ENCODE measurements at places on chromosomes 12 and 14.

DNA sequence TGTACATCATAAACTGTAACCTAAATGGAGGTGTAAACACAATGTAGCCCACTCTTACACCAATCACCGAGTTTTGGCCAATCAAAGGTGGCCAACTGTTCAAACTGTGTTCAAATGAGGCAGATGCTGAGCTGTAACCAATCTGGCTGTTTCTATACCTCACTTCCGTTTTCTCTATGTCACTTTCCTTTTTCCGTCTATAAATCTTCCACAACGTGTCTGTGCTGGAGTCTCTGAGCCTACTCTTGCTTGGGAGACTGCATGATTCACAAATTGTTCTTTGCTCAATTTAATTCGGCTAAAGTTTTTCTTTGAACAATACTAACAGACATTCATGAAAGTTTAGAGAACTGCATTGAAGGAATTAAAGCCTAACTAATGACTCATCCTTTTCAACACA is 547.1 kb upstream of the USP15 start:
- no peak for DNase-seq

- DNase-seq = no peak
These were observed 193.4 kb downstream of the ERC1 start for GRCh38 chr12:1184402-1184801.

GRCh38 chr14:104434214-104435076 is 145.1 kb upstream of the C14orf180 start:
- no peak for DNase-seq

- no peak for DNase-seq
These were observed 11.6 kb downstream of the VRK1 start for GRCh38 chr14:96808619-96809406.

DNA sequence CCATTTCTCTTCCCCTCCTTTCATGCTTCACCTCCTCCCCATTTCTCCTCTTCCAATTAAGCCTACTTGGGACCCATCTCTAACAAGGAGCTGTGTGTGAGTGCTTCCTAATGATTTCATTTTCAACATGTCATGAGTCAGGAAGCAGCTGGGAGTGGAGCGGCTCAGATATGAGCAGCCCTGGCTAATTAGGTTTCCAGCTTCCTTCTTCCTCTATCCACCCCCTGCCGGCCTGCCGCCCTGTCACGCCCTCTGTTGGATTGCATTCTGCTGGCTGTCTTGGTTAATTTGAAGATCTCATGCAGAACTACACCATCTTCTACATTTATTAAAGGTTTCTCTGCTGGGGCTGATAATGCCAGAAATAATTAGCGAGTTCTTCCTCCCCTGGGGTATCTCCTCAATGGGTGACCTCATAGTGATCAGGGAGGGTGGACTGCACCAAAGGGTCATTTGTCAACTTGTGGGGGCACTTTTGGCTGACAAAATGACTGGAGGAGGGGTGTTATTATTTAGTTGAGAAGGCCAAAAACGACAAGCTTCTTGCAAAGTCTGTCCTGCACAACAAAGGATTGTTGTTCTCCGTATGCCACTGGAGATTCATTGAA is 300.9 kb upstream of the SRRM4 start:
- DNase-seq = no peak

DNA sequence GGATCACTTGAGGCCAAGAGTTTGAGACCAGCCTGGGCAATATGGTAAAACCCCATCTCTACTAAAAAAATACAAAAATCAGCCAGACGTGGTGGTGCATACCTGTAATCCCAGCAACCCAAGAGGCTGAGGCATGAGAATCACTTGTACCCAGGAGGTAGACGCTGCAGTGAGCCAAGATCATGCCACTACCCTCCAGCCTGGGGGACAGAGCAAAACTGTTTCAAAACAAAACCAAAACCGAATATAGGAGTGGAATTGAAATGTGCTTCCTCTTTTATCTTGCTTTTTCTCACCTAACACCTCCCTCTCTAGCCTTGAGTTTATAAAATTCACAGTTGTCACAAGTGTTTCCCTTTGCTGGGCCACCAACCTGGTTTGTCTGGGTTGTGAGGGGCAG is 181.9 kb downstream of the PAH start:
- DNase-seq = no peak

DNA sequence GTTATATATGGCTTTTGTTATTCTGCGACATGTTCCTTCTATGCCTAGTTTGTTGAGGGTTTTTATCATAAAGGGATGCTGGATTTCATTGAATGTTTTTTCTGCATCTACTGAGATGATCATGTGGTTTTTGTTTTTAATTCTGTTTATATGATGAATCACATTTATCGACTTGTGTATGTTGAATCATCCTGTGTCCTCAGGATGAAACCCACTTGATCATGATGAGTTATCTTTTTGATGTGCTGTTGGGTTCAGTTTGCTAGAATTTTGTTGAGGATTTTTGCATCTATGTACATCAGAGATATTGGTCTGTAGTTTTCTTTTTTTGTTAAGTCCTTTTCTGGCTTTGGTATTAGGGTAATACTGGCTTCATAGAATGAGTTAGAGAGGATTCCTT is 291.2 kb downstream of the AKAP6 start:
- DNase-seq = no peak

DNA sequence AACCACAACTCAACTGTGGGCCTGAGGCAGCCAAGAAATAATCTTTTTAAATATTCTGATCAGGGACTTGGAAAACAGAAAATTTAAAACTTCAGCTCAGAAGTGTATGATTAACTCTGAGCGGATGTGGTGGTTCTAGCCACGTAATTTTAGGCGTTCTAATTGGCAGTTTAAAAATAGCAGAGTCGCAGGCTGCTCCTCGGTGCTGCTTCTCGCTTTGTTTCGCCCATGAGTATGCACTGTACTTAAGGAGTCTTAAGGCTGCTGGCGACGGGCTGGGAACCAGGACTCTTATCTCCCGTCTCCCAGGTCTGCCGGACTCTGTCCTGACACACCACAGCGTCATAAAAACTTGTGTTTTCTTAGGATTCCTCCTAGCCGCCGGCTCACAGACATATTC is 113.4 kb upstream of the PELI2 start:
- DNase-seq = peak; percentile 5

DNA sequence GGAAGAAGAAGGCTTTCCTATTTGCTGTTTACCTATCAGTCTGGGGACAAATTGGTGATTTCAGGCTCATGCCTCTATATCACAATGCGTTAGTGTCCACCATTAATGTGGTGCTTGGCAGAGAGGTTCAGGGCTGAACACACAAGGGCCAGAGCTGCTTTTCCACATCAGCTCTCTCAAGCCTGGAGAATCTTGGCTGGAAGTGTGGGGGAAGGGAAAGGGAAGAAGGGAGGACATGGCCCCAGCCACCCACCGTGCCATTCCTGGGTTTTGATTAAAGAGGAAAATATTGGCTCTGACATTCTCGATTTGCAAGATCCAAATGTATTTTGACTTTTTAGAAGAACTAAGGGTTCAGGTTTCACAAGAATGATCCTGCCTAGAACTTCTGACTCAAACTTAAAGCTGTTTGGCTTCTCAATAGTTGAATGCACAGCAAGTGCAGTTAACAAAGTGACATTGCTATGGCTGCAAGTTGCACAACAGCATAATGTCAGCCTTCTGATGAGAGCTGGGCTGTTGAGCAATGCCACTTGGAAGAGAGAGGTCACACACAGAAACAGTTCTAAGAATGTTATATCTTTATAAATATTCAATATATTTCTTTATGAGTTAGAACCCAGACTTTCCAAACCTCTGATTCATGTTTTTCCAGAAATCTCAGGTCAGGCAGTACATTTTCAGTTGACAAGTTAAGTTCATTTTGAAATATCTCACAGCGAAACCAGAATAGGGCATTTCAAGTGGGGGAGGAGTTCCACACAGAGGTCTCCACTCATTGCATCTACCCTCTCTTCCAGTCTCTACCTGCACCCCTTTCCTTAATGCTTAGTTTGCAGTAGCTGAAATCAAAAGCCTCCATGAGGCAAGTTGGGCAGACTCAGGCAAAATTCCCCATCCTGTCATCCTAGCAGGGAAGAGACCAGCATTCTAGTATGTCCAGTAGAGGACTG is 25.3 kb downstream of the IGF1 start:
- DNase-seq = no peak

DNA sequence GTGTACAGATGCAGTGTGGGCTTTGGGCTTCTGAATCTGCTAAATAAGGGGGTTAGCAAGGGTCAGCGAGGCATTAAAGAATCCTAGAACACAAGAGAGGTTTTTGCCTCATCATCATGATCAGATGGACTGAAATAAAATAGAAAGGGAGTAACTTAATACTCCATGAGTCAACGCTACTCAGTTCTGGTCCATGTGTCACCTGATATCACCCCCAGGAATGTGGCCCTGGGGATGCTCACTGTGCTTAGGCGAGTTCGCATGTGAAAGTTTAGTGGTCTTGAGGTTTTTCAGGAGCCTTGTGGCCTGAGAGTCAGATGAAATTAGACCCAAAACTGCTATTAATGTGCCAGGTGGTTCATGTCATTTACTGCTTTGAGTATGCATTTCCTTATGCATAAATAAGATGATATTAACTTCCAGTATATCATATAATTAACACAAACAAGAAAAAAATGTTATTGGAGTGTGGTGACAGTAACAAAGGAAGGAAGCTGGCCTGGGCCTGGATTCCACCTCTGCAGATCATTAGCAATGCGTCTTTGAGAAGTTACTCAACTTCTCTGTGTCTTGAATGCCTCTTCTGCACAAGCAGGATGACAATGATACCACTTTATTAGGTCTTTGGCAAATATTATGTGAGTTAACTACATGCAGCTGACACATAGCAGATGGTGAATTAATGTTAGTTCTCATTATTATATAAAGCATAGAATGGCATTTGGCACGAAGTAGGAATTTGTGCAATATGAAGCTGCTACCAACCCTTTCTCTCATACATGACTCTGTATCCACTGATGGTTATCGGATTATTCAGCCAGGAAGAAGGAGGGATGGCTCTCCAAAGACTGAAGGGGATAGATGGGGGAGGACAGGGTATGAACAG is 1272.6 kb downstream of the AACS start:
- DNase-seq = peak; percentile 43

- peak; percentile 4 for DNase-seq
These were observed 105.8 kb downstream of the C12orf50 start for GRCh38 chr12:87923361-87923760.
